ENCODE measurements at places on chromosomes 16 and 17.
A peak's percentile ranks its signal among the peaks of the same experiment; 100 is the strongest.

- no peak for DNase-seq
These were observed at the start of gene MVP for GRCh38 chr16:29820271-29820701. Gene MVP, plus strand, starts transcription at chr16:29820462. Its CDS starts 10,088 bp downstream, at chr16:29830550.

DNA sequence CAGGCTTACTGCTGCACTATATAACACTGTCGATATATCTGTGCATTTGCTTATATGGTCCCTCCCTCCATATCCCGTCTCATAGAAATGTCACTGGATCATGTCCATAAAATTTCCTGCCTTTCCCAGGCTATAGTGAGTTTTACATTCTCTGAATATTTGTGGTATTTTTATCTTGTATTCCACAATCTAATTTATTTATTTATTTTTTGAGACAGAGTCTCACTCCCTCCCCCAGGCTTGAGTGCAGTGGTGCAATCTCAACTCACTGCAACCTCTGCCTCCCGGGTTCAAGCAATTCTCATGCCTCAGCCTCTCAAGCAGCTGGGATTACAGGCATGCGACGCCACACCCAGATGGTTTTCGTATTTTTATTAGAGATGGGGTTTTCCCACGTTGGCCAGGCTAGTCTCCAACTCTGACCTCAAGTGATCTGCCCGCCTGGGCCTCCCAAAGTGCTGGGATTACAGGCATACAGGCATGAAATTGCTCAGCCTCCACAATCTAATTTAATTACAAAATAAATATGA, 12.9 kb downstream of the TRIM37 start:
- DNase-seq, result no peak

GRCh38 chr17:56656701-56657327, 63.3 kb downstream of the NOG start:
- DNase-seq, result no peak

DNA sequence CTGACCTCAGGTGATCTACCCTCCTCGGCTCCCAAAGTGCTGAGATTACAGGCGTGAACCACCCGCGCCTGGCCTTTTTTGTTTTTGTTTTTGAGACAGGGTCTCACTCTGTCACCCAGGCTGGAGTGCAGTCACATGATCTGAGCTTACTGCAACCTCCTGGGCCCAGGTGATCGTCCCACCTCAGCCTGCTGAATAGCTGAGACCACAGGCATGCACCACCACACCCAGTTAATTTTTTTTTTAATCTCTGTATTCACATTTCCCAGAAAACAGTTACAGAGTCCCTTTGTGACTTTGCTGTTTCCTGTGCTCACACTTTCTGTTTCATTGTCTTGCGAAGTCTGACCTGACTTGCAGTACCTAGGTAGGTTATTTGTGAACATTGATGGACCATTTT, 2.7 kb downstream of the CLUAP1 start:
- no peak for DNase-seq

DNA sequence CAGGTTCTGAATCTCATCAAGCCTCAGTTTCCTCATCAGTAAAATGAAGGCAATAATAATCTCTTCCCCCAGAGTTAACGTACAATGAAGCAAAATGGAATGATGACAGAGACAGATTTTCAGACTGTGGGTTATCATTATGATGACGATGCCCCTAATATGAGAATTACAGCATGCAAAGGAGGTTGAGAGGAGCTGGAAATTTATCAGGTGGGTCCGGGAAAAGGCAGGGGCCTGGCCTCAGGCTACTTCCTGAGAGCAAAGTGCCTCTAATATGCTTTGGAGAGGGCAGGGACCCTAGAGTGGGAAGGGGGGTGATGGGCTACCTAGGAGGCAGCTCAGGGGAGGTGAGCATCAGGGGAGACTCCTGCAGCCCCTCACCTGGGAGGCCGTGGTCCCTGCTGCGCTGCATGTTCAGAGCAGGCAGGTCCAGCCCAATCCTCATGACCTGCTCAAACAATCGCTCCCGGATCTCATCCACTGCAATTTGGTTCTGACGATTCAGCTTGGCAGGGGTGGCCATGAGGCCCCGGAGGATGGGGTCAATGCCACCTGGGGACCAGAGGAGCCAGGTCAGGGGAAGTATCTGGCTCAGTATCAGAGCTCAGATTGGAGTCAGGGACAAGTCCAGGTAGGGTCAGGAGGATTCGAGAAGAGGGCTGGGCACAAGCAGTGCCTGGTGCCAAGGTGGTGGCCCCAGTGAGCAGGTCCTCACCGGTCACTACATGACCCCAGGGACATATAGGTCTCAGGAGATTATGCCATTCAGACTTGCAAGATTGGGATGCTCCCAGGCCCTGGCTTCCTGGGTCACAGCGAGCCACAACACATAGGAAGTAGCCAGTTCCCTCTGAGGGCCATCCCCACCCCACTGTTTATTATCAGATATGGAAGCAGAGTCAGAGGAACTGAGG, 8.1 kb downstream of the MPO start:
- no peak for DNase-seq

DNA sequence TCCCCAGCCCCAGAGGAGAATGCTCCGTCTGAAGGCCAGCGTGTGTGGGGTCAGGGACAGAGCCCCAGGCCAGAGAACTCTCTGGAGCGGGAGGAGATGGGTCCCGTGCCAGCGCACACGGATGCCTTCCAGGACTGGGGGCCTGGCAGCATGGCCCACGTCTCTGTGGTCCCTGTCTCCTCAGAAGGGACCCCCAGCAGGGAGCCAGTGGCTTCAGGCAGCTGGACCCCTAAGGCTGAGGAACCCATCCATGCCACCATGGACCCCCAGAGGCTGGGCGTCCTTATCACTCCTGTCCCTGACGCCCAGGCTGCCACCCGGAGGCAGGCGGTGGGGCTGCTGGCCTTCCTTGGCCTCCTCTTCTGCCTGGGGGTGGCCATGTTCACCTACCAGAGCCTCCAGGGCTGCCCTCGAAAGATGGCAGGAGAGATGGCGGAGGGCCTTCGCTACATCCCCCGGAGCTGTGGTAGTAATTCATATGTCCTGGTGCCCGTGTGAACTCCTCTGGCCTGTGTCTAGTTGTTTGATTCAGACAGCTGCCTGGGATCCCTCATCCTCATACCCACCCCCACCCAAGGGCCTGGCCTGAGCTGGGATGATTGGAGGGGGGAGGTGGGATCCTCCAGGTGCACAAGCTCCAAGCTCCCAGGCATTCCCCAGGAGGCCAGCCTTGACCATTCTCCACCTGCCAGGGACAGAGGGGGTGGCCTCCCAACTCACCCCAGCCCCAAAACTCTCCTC, 10.4 kb downstream of the CX3CL1 start:
- DNase-seq, result no peak

- DNase-seq, result no peak
These were observed 3.5 kb downstream of the RAB40C start for GRCh38 chr16:593406-593805.

DNA sequence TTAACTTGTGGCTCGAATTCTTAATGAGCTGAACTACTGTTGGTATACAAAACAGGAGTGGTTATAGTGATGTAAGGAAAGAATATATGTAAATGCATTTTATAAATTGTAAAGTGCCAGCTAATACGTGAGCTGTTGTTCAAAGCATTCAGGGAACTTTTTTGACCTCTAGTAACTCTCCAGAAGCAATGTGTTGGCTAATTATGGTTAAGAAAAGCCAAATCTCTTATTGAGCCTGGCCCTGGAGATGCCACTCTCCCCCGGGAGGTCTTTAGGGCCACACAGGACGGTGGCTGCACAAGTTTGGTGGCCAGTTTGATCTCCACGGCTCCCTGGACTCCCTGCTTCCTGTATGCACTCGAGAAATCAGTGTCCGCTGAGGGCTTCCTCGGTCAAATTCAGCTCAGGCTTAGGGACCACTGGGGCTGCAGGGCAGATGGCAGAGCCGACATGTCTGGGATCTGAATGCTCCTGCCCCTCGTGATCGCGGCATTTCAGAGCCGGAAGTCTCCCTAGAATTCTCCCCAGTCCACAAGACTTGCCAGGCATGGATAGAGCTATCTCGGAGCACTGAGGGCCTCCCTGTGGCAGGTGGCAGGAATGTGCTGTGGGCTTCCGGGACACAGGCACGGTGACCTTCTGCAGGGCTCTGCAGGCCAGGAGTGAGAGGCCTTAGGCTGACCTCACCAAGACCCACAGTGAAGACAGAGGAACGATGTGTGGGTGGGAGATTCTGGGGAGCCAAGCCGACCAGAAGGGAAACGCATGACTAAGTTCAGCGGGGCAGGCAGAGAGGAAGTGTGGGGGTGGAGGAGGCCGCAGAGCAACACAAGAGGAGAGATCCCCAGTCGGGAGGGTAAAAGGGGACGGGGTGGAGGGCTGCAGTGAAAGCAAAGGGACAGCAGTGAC, 18.6 kb upstream of the PITPNM3 start:
- DNase-seq, result peak; percentile 35

- no peak for DNase-seq
These were observed 4.0 kb upstream of the CMTM3 start for GRCh38 chr16:66600477-66600876.

GRCh38 chr17:5819921-5820685, 235.8 kb upstream of the NLRP1 start:
- no peak for DNase-seq

DNA sequence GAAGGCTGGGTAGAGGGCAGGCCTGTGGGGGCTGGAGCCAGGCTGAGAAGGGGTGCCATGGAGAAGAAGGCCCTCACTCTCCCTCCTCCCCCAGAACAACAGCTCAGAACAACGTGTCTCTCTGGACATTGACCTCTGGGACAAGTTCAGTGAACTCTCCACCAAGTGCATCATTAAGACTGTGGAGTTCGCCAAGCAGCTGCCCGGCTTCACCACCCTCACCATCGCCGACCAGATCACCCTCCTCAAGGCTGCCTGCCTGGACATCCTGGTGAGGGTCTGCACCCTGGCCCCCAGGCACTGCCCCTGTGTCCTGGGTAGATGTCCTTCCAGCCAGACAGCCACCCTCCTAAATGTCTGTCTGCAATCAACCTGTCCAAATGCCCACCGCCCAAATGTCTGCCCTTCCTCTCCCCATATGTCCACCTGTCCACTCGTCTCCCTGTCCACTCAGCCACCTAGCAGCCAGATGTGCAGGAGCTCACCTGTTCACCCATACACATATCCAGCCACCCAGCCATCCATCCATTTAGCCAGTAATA, 12.2 kb downstream of the GJD3 start:
- DNase-seq, result no peak

DNA sequence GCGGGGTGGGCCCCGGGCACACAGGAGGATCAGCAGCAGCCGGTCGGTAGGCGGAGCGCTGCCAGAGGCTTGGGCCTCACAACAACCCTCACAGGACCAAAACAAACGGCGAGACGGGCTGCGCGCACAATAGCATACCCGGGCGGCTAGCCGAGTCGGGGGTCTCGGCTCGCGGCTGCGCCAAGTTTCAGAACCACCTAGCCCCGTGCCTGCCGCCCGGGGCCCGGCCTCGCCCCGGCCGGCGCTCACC, 732 bp downstream of the ULK2 start:
- no peak for DNase-seq

DNA sequence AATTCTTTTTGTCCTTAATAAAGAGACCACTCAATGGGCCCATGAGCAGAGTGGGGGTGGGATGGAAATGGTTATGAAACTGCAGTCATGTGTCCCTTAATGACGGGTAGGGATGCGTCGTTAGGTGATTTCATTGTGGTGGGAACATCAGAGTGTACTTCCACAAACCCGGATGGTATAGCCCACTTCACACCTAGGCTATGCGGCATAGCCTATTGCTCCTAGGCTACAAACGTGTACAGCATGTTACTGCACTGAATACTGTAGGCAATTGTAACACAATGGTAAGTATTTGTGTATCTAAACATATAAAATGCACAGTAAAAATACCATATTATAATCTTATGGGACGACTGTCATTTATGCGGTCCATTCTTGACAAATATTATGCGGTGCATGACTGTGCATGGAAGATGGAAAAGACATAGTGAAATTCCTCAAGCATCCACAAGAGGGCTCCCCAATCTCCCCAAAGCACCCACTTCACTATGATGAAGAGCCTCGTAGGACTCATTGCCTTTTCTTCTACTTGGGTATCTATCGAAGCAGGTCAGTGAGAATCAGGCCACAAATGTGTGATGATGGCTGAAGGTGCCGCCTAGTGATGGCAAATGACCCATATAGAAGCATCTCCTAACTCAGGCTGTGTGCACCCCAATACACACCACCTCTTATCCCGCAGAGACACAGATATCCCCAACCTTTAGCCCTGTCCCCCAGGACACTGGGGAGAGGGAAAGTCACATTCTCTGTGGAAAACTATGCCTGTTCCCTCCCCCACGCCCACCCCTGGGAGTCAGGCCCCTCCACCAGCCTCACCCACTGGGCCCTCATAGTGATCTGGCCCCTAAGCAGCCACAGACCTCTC, 43.5 kb downstream of the TBX21 start:
- peak; percentile 43 for DNase-seq
